ENCODE measurements at places on chromosomes 12 and 14. TPM values are rescaled to one million over a fixed set of nuclear protein-coding genes. Genes with fewer than 3 reads are reported as not detected.

- no peaks in the 10 kb centered on the region for H3K27me3 ChIP-seq
- H3K4me1 ChIP-seq, result no peaks in the 10 kb centered on the region
- DNase-seq, result no peak
- no peak overlapping the region for H3K27ac ChIP-seq
- no peaks in the 10 kb centered on the region for H3K36me3 ChIP-seq
- H3K4me3 ChIP-seq, result no peak overlapping the region
Measured at GRCh38 chr12:130136509-130137039, 25.7 kb upstream of the FZD10 start.

- H3K36me3 ChIP-seq, result no peaks in the 10 kb centered on the region
- DNase-seq, result no peak
- no peak overlapping the region for H3K27ac ChIP-seq
- H3K4me3 ChIP-seq, result no peak overlapping the region
Measured at GRCh38 chr14:25929881-25930615, 667.8 kb downstream of the NOVA1 start.

DNA sequence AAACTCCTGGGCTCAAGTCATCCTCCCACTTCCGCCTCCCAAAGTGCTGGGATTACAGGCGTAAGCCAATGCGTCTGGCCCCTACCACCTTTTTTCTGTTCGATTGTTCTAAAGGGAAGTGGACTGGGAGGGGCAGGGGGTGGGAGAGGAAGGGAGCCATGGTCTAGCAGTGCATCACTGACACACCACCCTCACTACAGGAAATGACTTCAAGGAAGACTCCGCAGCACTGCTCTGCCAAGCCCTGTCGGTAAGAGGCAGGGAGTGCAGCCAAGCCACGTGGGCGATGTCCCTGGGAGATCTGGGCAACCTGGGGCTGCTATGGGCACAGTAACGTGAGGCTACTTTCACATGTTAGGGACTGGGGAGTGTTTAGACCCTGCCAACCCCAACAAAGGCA, 18.0 kb downstream of the LRRC74A start:
- H3K36me3 ChIP-seq, result no peaks in the 10 kb centered on the region
- no peaks in the 10 kb centered on the region for H3K27me3 ChIP-seq
- H3K27ac ChIP-seq, result no peak overlapping the region
- no peak overlapping the region for H3K4me3 ChIP-seq
- no peak for DNase-seq
- H3K4me1 ChIP-seq, result no peaks in the 10 kb centered on the region

DNA sequence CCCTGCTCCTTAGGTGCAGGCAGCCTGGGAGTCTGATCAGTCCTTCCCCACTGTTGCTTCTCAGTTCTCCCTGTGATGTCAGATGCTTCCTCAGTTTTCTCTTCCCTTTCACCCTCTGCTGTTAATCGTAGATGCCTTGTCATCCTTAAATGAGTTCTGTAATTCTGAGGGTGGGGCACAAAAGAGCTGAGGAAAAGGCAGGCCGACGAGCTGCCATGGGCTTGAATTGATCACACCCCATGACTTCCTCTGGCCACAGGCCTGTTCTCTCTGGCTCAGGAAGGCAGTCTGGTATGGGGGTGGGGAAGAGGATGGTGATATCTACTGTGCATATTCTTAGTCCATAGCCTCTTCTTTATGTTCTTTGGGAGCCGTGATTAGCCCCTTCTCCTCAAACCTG, 5.2 kb upstream of the AP1G2 start:
- no peak for DNase-seq
- peaks cover 34% of the 10 kb centered on the region for H3K27me3 ChIP-seq
- no peaks in the 10 kb centered on the region for H3K36me3 ChIP-seq
- H3K4me1 ChIP-seq, result no peaks in the 10 kb centered on the region

DNA sequence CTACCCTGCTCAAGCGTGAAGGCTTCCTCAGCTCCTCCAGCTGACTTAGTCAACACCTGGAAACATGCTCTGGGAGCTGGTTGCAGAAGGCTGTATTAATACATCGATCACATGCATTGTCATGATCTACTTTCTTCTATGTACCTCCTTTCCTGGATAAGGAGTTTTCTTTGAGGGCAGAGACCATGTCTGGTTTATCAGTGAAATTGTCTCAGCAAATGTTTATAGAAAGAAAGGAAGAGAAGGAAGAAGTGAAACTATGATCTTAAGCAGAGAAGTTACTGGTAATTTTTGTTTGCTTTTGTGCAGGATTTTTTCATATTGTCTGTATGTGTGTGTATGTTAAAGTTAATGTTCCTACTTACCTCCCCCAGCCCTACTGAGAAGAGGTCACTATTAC, 4.5 kb downstream of the DYRK4 start:
- no peak overlapping the region for H3K27ac ChIP-seq
- H3K27me3 ChIP-seq, result no peaks in the 10 kb centered on the region
- H3K4me3 ChIP-seq, result no peak overlapping the region

- H3K4me1 ChIP-seq, result no peaks in the 10 kb centered on the region
- peak; percentile 79 for DNase-seq
- H3K4me3 ChIP-seq, result no peak overlapping the region
- no peak overlapping the region for H3K27ac ChIP-seq
Measured at GRCh38 chr12:50088577-50089335, 3.6 kb downstream of the SMARCD1 start.

GRCh38 chr12:11040162-11040561, 9.0 kb upstream of the TAS2R31 start:
- H3K4me1 ChIP-seq, result no peaks in the 10 kb centered on the region
- no peak overlapping the region for H3K27ac ChIP-seq
- H3K27me3 ChIP-seq, result no peaks in the 10 kb centered on the region
- no peak for DNase-seq

GRCh38 chr14:73567951-73568885, 795 bp upstream of the ACOT2 start:
- peak overlapping the region; percentile 83 for H3K27ac ChIP-seq
- peak overlapping the region; percentile 74 for H3K4me3 ChIP-seq
- H3K27me3 ChIP-seq, result no peaks in the 10 kb centered on the region
- H3K36me3 ChIP-seq, result no peaks in the 10 kb centered on the region

DNA sequence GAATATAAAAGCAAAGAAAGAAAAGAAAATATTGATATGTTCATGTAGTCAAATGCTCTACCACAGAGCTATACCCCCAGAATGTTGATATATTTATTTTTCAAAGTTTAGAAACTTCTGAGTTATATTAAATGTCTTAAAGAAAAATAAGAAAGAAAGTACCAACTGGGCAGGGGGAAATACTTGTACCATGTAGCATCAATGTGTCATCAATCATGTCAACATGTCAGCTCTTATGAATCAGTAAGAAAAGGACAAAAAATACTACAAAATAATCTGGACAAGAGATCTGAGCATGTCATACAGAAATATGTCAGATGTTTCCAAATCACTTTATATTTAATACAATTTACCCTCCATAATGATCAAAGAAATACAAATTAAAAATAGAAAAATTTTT, 595.1 kb upstream of the ATP2B1 start:
- H3K27me3 ChIP-seq, result no peaks in the 10 kb centered on the region
- no peak for DNase-seq
- H3K4me1 ChIP-seq, result no peaks in the 10 kb centered on the region
- no peak overlapping the region for H3K27ac ChIP-seq

- peaks cover 7% of the 10 kb centered on the region for H3K36me3 ChIP-seq
- H3K27ac ChIP-seq, result no peak overlapping the region
- no peak overlapping the region for H3K4me3 ChIP-seq
- DNase-seq, result no peak
Measured at GRCh38 chr12:111578276-111578970, 20.7 kb downstream of the ATXN2 start.

GRCh38 chr12:12916135-12916944, 25.0 kb downstream of the GPRC5A start:
- H3K4me1 ChIP-seq, result peaks cover 19% of the 10 kb centered on the region
- DNase-seq, result peak; percentile 69
- H3K4me3 ChIP-seq, result no peak overlapping the region
- no peak overlapping the region for H3K27ac ChIP-seq

- H3K4me1 ChIP-seq, result no peaks in the 10 kb centered on the region
- H3K36me3 ChIP-seq, result no peaks in the 10 kb centered on the region
Measured at GRCh38 chr12:118455327-118455726, 79.0 kb downstream of the SUDS3 start.

- no peak for DNase-seq
- peaks cover 5% of the 10 kb centered on the region for H3K27me3 ChIP-seq
- H3K4me1 ChIP-seq, result 0 out of 2 replicates have a peak, but pooled peaks cover 2% of the 10 kb centered on the region
- H3K36me3 ChIP-seq, result no peaks in the 10 kb centered on the region
Measured at GRCh38 chr14:100731011-100731670, 4.4 kb downstream of the DLK1 start.

GRCh38 chr12:113186033-113186365, 478 bp downstream of the RITA1 start:
- peak overlapping the region; percentile 100 for H3K4me3 ChIP-seq
- no peaks in the 10 kb centered on the region for H3K27me3 ChIP-seq
- H3K4me1 ChIP-seq, result peaks cover 9% of the 10 kb centered on the region
- no peak for DNase-seq

- no peak for DNase-seq
- no peak overlapping the region for H3K27ac ChIP-seq
- no peaks in the 10 kb centered on the region for H3K27me3 ChIP-seq
- peaks cover 13% of the 10 kb centered on the region for H3K4me1 ChIP-seq
- H3K36me3 ChIP-seq, result no peaks in the 10 kb centered on the region
Measured at GRCh38 chr14:100649173-100649519, 61.9 kb upstream of the BEGAIN start.

- H3K27ac ChIP-seq, result peak overlapping the region; percentile 95
- H3K36me3 ChIP-seq, result no peaks in the 10 kb centered on the region
- H3K4me3 ChIP-seq, result no peak overlapping the region
- no peaks in the 10 kb centered on the region for H3K27me3 ChIP-seq
Measured at GRCh38 chr12:3123729-3124128, 46.5 kb downstream of the TSPAN9 start.

- no peak for DNase-seq
- no peaks in the 10 kb centered on the region for H3K27me3 ChIP-seq
- no peaks in the 10 kb centered on the region for H3K4me1 ChIP-seq
- H3K4me3 ChIP-seq, result no peak overlapping the region
- H3K27ac ChIP-seq, result no peak overlapping the region
- H3K36me3 ChIP-seq, result no peaks in the 10 kb centered on the region
Measured at GRCh38 chr12:101951002-101951670, 73.8 kb downstream of the DRAM1 start.

DNA sequence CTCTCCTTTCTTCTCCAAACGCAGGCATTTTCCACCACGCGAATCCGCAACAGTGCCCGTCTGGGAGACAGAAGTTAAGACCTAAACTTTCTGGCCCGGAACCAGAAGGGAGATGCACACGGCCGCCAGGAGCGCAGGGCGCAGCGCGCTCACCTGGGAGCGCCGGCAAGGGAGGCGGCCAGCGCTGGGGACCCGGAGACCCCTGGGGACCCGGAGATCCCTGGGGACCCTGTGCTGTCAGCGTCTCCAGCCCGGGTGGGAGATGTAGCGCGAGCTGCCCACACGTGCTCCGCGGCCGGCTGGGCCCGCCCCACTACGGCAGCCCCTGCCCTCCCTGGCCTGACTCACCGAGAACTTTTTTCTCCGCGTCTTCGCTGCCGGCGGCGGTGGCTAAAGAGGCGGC, 620 bp downstream of the YBX3 start:
- no peaks in the 10 kb centered on the region for H3K36me3 ChIP-seq
- peaks cover 37% of the 10 kb centered on the region for H3K4me1 ChIP-seq
- no peak for DNase-seq
- H3K4me3 ChIP-seq, result peak overlapping the region; percentile 89

DNA sequence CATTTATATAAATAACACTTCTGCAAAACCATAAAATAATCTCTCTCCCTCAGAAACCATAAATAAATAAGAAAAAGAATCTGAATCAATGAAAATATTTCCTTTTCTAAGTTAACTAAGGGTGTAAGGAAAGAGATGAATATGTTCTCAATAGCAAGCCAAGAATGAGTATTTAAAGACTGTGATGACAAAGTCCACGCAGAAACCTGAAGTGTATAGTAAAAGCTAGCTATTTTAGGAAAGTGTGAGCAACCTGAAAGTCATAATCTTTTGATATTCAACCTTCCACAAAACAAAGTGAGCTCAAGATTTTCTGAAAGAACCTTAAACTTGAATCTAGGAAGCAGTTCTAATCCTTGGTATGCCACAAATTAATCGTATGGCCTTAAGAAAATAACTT, 15.9 kb downstream of the EIF2S3B start:
- no peak for DNase-seq
- H3K27ac ChIP-seq, result no peak overlapping the region
- no peak overlapping the region for H3K4me3 ChIP-seq

- DNase-seq, result peak; percentile 28
- H3K36me3 ChIP-seq, result no peaks in the 10 kb centered on the region
- H3K27me3 ChIP-seq, result no peaks in the 10 kb centered on the region
Measured at GRCh38 chr12:123938679-123939480, 33.8 kb downstream of the CCDC92 start.

DNA sequence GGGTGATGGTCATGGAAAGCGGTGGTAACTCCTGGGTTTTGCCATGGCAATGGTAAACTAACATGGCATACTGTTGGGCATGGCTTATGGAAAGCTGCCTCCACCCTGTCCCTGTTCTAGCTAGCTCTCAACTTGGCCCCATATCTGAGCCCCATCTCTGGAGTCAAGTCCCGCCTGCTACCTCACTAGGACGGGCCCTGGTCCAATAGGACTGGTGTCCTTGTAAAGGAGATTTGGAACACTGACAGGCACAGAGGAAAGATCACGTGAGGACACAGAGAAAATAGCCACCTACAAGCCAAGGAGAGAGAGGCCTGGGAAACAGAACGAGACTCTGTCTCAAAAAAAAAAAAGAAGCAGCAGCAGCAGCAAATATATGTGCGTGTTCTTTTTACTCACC, 59.8 kb downstream of the RNFT2 start:
- no peak for DNase-seq
- no peaks in the 10 kb centered on the region for H3K27me3 ChIP-seq
- no peak overlapping the region for H3K4me3 ChIP-seq
- no peak overlapping the region for H3K27ac ChIP-seq

- H3K36me3 ChIP-seq, result no peaks in the 10 kb centered on the region
- no peak overlapping the region for H3K27ac ChIP-seq
- H3K27me3 ChIP-seq, result no peaks in the 10 kb centered on the region
- no peak overlapping the region for H3K4me3 ChIP-seq
Measured at GRCh38 chr12:24711056-24712008, 237.6 kb downstream of the BCAT1 start.

- H3K27ac ChIP-seq, result no peak overlapping the region
- H3K4me3 ChIP-seq, result no peak overlapping the region
- no peaks in the 10 kb centered on the region for H3K36me3 ChIP-seq
- no peak for DNase-seq
- H3K27me3 ChIP-seq, result no peaks in the 10 kb centered on the region
- peaks cover 3% of the 10 kb centered on the region for H3K4me1 ChIP-seq
Measured at GRCh38 chr14:99120526-99121318, 151.3 kb downstream of the BCL11B start.

- no peak for DNase-seq
- H3K4me1 ChIP-seq, result no peaks in the 10 kb centered on the region
- H3K4me3 ChIP-seq, result no peak overlapping the region
Measured at GRCh38 chr14:86481104-86481503, 951.2 kb downstream of the FLRT2 start.

- peaks cover 9% of the 10 kb centered on the region for H3K4me1 ChIP-seq
- peaks cover 11% of the 10 kb centered on the region for H3K36me3 ChIP-seq
- H3K27me3 ChIP-seq, result no peaks in the 10 kb centered on the region
- H3K27ac ChIP-seq, result no peak overlapping the region
- DNase-seq, result no peak
Measured at GRCh38 chr12:25200703-25201102, 5.7 kb downstream of the ETFRF1 start.

The TSPAN11 gene
- 6.5 TPM for total RNA-seq

The RAN gene
- 1,284 TPM for total RNA-seq

The CCDC60 gene
- not detected for total RNA-seq

The CNTN1 gene
- total RNA-seq, result 0.02 TPM

The OR6C74 gene
- not detected for total RNA-seq

The KLRD1 gene
- 0.08 TPM for total RNA-seq

The KRT83 gene
- not detected for total RNA-seq

The RBM23 gene
- total RNA-seq, result 83.8 TPM

The E2F7 gene
- total RNA-seq, result 32.7 TPM

The CPM gene
- 0.43 TPM for total RNA-seq

The ERP27 gene
- total RNA-seq, result not detected

The CRY1 gene
- total RNA-seq, result 30.7 TPM

The SLC6A15 gene
- 24.4 TPM for total RNA-seq

The PGF gene
- total RNA-seq, result 120 TPM
